Left kidney (tissue), 8 donors: ENCODE measurements at places on chromosomes 3 and 15. TPM values are rescaled to one million over a fixed set of nuclear protein-coding genes. Genes with fewer than 3 reads are reported as not detected.

KY gene
- polyA plus RNA-seq: 1.6 TPM

PAQR5 gene
- polyA plus RNA-seq: 35.1 TPM

GRCh38 chr3:164390046-164390445, 688.2 kb downstream of the SI start:
- no peak for DNase-seq

CFAP161 gene
- polyA plus RNA-seq: 0.43 TPM

- DNase-seq: no peak
Measured at GRCh38 chr3:64290864-64291263, 65.6 kb upstream of the PRICKLE2 start.

DNA sequence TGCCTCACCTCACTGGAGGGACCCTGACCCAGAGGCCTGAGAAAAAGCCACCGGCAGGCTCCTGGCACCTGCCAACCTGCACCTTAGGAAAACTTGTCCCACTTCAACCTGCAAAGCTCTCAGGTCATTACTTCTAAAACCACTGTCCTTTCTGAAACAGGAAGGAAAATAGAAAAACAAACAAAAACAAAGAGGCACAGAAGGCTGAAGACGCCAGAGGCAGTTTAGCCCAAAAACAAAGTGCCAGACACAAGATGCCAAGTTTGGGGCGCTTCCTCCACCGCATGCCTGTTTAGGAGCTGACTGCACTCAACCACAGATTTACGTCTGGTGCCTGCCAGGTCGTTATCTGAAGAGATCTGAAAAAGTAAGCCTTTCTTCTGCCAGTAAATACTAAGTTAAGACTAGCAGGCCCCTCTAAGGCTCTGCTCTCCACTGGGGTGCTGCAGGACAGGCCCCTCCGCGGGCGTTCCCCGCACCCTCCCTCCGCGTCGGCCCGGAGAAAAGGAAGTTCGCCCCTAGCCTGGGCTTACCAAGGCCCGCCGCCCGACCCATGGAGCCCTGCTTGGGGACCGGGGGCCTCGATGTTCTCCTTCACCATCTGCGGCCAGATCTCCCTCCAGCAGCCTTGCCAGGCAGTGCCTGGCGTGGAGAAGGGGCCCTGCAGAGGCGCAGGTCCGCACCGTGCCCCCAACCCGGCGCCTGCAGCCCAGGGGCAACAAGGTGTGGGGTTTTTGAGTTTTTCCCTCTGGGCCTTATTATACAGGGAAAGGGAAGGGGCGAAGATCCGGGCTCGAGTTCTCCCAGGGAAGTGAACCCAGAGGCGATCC, 1.3 kb downstream of the GOLGA8A start:
- no peak for DNase-seq

GRCh38 chr3:153957421-153957820, 163.8 kb upstream of the ARHGEF26 start:
- no peak for DNase-seq

C3orf52 gene
- polyA plus RNA-seq: 8.0 TPM

DNA sequence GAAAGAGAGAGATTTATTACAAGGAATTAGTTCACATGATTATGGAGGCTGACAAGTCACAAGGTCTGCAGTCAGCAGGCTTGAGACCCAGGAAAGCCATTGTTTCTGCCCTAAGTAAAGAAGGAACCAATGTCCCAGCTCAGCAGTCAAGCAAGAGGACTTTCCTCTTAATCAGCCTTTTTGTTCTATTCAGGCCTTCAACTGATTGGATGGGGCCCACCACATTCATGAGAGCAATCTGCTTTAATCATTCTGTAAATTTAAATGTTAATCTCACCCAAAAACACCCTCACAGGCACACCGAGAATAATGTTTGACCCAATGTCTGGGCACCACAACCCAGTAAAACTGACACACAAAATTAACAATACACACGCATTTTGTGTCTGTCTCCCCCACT, 64.3 kb downstream of the TRIM42 start:
- no peak for DNase-seq

CAMKV gene
- polyA plus RNA-seq: not detected

SLC22A13 gene
- polyA plus RNA-seq: 4.4 TPM

GRCh38 chr15:95626501-95627361, 703.8 kb upstream of the NR2F2 start:
- DNase-seq: peak; percentile 77

NR2E3 gene
- polyA plus RNA-seq: 1.0 TPM

DNA sequence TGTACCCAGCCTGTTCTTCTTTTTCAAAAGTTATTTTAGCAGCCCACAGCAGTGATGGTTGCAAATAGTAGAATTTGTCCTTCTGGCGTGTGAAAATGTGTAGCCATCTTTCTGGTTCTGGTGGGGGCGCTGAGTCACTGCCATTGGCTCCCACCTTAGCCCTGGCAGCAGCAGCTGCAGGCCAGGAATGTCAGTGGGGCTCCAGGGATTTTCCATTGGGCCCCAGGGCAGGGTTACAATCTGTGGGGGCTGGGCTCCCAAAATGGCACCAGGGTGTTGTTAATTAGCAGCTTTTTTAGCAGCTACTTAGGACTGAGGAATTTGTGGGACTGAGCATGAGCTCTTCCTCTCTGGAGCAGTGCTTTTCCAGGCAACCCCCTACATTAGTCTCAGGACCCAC, 38.9 kb downstream of the TOPAZ1 start:
- no peak for DNase-seq

DNA sequence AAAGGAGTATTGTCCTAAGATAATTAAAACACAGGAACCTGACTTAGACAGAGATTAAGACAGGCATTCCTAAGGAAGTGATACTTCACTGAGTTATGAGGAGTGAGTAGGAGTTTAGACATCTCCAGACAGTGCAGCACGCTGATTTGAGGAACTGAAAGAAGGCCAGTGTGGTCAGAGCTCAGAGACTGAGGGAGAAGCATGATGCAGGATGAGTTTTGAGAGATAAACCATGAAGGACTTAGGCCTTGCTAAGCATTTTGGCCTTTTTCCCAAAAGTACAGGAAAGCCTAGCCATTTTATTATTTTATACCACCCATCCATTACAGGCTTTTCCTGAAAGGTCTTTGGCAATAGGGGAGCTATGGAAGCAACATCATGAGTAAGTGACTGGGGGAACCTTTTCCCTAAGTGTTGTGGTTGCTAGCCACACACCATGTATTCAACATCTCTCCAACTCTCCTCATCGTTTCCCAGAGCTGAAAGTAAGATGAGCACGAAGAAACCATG, 375.6 kb upstream of the TPRG1 start:
- no peak for DNase-seq

DNA sequence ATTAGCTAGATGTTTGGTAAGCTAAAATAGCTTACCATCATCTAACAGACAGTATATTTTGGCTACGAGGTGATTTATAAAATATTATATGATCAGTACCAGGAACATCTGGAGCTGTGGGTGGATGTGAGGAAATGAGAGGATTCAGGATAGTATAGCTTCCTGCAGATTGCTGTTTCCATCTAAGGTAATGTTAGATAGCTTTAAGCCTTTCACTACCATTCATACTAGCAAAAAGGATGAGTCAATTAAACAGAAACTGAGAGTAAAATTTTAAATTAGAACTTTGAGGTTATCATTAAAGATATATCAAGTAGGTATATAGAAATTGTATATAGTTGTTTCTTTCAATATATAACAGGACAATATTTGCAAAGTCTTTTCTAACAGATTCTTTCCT, 8.0 kb downstream of the ZBTB20 start:
- no peak for DNase-seq

DNA sequence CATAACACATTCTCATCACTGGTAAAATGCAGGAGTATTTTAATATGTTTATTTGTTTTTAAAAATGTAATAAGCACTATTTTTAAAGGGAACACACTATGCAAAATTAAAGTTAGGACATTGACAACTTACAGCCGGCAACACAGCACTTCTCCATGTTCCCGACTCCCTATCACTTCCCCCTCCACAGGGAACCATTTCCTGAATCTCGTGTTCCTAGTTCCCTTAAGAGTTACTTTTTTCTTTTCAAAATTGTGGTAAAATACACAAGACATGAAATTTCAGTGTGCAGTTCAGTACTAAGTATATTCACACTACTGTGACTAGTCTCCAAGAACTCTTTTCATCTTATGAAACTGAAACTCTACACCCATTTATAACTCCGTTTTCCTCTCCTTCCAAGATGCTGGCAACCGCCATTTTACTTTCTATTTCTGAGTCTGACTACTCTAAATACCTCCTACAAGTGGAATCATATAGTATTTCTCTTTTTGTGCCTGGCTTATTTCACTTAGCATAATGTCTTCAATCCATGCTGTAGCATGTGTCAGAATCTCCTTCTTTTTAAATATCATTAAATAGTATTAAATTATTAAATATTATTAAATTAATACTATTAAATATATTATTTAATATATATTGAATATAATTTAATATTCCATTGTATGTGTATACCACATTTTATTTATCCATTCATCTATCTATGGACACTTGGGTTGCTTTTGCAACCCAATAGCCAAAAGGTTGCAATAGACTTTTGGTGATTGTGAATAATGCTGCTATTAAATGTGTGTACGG, 25.9 kb upstream of the UBE2Q2 start:
- no peak for DNase-seq

SNTN gene
- polyA plus RNA-seq: not detected

DNA sequence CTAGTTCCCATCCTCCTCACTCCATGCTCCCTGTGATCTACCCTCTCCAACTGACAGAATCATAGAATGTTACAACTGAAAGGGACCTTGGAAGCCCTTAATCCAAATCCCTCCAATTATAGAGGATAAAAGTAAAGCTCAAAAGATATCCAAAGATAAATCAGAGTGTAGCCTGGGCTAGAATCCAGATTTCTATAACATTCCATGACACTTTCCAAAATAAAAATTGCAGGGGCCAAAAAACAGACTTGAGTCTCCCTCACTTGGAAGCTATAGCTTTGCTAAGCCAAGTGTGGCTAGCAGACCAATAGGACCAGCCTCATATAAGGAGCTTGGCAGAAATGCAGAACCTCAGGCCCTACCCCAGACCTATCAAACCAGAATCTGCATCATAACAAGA, 148.1 kb downstream of the NTRK3 start:
- DNase-seq: no peak

OSBPL10 gene
- 22.9 TPM for polyA plus RNA-seq

DNA sequence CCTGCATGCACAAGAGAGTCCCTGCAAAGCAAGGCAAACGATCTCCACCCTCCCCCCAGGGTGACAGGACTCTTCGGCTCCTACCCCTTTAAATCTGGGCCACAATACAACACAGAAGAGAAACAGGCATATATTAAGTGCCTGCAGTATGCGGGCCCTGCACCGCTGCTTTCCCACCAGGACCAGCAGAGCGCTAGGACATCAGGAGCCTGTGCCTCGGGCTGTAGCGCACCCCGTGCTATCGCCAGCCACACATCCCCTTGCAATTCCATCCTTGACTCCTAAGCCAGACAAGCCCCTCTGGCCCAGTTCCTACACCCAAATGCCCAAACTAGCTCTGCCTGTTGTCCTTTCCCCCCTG, 4.1 kb downstream of the GALNT15 start:
- no peak for DNase-seq

ECT2 gene
- polyA plus RNA-seq: 50.9 TPM

GOLGA6A gene
- 0.27 TPM for polyA plus RNA-seq

- DNase-seq: no peak
Measured at GRCh38 chr3:58358092-58358491, 25.4 kb downstream of the PXK start.

DNA sequence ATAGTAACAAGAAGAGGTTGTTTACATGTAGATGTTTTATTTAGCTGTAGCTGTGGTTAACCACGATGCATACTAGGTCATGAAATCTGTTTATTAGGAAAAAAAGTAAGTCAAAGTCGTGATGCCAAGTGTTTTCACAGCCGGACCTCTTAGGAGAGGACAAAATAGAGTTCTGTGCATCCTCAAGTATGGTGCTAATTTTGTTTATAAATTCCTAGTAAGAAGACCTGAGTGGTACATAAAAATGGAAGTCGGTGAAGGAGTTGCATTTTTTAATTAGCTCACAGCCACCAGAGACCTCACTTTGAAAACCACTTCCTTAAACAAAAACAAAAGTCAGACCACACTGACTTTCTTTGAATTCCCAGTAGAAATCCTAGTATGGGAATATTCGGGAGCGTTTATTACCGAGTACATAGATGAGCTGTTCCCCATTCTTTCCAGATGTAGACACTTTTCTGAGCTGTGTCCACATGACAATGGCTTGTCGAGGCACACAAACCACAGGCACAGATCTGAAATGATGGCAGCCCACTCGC, 143.6 kb upstream of the UBE2E1 start:
- DNase-seq: no peak

DNA sequence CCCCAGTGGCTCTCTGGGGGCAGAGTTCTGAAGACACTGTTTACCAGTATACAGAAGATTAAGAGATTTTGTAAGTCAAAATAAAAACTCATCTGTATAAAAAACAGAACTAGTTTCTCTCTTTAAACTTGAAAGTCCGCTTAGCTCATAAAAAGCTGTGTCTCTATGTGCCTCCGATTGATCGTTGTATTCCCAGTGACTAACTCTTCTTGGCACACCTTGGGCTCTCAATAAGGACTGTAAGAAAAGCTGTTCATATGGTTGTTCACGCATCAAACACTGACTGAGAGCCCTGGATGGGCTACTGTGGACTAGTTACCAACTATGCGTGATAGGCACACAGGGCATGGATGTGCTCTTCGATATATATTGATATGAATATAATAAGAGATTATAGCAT, 107.9 kb downstream of the P3H2 start:
- no peak for DNase-seq

- DNase-seq: no peak
Measured at GRCh38 chr3:32366638-32367397, 24.8 kb upstream of the CMTM7 start.

GRCh38 chr15:65612949-65613744, 2.2 kb upstream of the INTS14 start:
- DNase-seq: no peak

DNA sequence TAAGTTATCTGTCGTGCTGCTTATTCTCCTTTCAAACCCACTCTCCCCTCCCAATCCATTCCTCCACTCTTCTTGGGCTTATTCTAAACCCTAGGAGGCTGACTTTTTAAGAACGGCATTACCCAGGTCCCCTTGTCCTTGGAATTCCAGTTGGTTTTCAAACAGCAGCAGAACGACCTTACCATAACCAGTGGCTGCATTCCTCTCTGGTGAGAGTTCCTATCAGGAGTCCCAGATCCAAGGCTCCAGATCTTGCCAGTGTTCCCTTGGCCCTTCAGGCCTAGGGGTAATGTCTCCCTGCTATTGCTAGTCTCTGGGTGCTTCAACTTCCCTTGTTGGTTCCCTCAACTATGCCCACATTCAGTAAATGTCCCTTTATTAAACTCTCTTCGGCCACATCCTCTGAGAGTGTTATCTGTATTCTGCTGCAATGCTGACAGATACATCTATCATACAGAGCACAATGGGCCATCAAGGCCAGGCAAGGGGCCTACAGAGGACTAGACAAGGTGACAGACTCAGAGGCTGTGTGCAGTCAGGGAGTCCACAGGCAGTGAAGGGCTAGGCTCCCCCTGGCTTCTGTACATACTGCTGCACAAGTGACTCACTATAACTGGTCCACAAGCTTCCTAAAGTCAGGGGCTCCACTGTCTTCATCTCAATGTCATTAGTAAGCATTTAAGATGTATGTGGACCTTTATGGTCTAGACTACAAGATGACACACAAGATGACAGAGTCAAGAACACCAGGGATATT, 10.1 kb downstream of the LYSMD2 start:
- no peak for DNase-seq
